ENCODE measurements at places on chromosomes 1 and 21. TPM values are rescaled to one million over a fixed set of nuclear protein-coding genes. Genes with fewer than 3 reads are reported as not detected.
A peak's percentile ranks its signal among the peaks of the same experiment; 100 is the strongest.

Gene SNRPE
- 122 TPM for total RNA-seq

Gene RGS8
- total RNA-seq: 0.12 TPM

DNA sequence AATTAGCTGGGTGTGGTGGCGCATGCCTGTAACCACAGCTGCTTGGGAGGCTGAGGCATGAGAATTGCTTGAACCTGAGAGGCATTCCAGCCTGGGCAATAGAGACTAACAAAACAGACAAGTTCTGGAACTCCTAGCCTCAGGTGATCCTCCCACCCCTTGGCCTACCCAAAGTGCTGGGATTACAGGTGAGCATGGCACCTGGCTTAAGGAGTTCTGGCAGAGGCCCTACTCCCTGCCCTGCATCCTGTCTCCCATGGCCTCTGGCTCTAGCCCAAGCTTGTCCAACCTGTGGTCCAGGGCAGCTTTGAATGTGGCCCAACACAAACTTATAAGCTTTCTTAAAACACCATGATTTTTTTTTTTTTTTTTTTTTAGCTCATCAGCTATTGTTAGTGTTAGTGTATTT, 20.4 kb downstream of the TOMM20 start:
- DNase-seq: no peak
- H3K4me3 ChIP-seq: no peak overlapping the region
- H3K36me3 ChIP-seq: peaks cover 42% of the 10 kb centered on the region

GRCh38 chr1:214067397-214067796, 79.6 kb downstream of the PROX1 start:
- no peaks in the 10 kb centered on the region for H3K4me1 ChIP-seq
- H3K4me3 ChIP-seq: no peak overlapping the region
- no peaks in the 10 kb centered on the region for H3K27me3 ChIP-seq
- no peaks in the 10 kb centered on the region for H3K36me3 ChIP-seq
- H3K27ac ChIP-seq: no peak overlapping the region

DNA sequence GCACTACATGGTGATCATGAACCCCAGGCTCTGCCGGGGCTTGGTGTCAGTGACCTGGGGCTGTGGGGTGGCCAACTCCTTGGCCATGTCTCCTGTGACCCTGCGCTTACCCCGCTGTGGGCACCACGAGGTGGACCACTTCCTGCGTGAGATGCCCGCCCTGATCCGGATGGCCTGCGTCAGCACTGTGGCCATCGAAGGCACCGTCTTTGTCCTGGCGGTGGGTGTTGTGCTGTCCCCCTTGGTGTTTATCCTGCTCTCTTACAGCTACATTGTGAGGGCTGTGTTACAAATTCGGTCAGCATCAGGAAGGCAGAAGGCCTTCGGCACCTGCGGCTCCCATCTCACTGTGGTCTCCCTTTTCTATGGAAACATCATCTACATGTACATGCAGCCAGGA, 589 bp downstream of the OR2W3 start:
- no peaks in the 10 kb centered on the region for H3K4me1 ChIP-seq
- H3K36me3 ChIP-seq: no peaks in the 10 kb centered on the region
- DNase-seq: no peak
- H3K4me3 ChIP-seq: no peak overlapping the region
- H3K27me3 ChIP-seq: no peaks in the 10 kb centered on the region

DNA sequence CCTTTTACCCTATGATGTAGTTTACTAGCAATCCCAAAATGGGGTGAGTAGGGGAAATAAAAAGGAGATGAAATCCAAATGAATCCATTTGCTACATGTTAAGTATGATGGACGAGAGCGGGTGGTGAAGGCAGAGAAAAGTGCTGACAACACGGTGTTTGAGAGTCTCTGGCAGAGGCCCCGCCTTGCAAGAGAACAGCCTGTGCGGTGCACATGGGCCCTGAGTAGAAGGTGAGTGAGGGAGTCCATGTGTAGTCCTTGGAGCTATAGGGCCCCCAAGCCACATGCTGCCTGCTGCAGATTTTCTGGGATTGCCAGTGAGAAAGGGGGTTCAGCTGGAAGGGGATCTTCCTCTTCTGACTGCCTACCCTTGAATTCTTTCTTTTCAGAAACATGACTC, 177.1 kb downstream of the TNR start:
- no peak for DNase-seq
- no peak overlapping the region for H3K27ac ChIP-seq
- H3K4me1 ChIP-seq: no peaks in the 10 kb centered on the region
- H3K27me3 ChIP-seq: peaks cover 3% of the 10 kb centered on the region
- no peaks in the 10 kb centered on the region for H3K36me3 ChIP-seq

DNA sequence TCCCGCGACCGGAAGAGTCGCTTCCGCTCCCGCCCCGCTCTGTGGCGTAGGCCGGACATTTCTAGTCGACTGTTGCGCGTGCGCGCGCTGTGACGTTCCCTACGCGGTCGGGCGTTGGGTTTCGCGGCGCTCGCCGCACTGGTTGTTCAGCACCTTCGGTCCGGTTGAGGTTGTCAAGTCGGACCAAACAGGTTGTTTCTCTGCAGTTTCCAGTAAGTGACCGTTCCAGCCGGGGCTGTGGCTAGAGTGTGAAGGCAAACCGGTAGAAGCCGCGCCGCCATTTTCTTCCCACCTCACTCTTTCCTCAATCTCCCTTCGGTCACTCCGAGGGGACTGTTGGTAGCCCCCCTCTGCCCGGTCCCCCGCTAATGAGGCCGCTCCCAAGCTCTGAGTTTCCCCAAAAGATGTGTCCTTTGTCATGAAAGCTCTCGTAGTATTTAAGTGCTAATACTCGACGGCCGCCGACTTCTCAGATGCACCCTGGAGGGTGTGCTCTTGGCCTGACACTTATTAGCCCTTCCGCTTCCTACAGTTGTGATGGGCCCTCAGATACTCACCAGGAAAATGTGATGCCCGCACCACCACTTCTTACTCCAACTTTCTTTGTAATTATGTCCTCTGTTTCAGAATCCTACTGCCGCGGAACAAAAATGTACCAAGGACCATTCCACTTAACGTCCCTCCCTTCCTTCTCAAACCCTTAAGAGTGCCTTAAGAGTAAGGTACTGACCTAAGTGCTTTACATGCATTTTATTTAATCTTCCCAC, 56.3 kb downstream of the TRAF5 start:
- H3K4me3 ChIP-seq: peak overlapping the region; percentile 82
- H3K4me1 ChIP-seq: peaks cover 11% of the 10 kb centered on the region
- peak overlapping the region; percentile 97 for H3K27ac ChIP-seq
- H3K36me3 ChIP-seq: no peaks in the 10 kb centered on the region

Data from astrocyte (in vitro differentiated cells and primary cell).